ENCODE measurements at places on chromosomes 6 and 20.

DNA sequence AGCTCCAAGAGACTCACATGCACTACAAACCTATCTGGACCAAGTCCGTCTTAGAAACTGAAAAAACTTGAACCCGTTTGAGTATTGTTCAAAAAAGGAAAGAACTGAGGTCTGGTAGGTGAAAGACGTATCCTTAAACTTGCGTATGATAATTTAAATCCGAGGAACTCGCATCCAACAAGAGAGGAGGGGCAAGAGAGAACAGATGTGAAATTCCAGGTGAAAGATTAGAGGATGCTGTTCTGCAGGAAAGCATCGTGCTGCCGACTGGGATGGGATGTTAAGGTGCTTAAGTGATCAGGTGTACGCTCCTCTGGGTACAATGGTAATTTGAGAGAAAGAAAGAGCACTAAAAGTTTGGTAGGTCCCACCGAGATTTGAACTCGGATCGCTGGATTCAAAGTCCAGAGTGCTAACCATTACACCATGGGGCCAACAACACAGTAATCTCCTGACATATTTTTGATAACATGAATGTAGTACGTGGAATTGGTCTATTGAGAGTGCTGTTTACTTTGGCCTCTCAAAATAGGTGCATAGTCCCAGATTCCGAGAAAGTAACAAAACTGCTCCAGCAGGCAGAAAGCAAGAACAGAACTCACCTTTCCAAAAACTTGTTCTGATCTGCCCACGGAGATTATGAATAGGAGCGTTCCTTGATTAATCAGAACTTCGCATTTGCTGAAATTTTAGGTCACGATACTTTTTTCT, 53.5 kb upstream of the BTN3A2 start:
- no peak for DNase-seq

DNA sequence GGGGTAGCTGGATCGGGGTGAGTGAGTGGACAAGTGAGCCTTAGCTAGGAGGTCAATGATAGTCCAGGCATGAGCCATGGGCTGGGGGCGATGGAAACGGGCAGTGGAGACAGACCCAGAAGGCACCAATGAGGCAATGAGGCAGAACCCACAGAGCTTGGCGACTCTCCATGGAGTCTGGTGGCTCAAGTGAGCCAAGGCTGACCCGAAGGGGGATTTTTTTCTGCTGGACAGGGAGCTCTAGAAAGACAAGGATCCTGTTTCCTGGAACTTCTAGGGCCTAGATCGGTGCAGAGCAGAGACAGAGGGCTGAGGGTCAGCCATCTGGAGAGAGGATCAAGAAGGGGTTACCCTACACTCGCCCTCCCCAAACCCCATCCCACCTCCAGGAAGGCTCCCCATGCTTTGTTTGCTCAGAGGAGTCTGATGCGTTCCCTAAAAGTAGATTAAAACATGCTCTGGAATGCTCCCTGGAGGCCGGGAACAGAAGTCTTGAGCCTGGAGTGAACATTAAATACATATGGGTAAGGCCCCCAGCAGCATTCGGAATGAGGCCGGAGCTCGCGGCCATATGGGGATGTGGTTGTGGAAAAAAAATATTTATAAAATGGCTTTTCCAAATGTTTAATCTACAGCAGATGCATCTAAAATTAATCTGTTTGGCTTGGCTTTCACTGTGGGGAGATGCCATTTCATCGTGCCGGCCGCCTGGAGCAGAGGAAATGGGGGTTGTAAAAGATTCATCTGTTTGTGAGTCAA, 237.8 kb upstream of the PMEPA1 start:
- DNase-seq, result no peak

DNA sequence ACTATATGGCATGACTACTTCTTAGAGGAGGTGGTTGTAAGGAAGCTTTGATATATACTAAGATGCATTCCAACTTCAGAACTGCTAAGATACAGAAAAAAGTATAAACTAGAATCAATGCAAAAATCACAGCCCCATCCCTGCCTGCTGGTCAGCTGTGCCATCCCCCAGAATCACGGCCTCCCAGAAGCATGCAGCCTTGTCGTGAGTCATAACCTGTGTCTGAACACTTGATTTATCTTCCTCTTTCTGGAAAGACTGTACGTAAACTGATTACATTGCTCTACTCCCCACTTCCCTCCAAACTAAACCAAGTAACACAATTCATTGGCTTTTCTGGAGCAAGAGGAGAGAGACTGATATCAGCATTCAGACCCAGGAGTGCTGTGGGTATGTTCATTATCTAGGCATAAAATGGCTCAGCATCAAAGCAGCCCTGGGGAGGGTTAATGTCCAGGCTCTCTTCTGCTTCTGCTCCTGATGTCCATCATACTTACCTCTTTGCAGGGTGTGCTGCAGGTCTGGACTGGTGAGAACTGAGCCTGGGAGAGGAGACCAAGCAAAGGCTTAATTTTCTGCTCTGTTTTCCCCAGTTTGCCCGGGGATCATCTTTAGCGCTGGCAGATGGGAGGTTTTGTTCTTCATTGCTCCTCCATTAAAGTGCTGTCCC, 18.4 kb downstream of the SCP2D1 start:
- DNase-seq, result no peak

DNA sequence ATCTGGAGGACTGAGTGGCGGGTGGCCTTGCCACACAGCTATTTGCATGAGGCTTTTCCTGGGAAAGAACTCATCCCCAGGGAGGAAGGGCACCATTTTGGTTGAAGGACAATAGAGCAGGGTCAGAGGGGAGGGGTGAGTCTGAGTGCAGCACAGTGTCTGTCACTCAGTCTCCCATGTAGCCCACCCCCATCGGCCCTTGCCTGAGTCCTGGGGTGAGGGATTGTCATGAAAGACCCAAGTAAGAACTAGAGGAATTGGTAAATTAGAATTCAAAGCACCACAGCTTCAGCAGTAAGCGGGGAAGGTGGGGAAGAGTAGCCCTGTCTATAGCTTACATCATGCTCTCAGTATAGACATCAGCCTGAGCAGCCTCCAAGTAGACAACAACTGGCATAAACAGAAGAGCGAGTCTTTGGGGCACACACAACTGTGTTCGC, 90.4 kb upstream of the TMEM30A start:
- DNase-seq, result no peak

GRCh38 chr6:43541774-43542471, 25.0 kb downstream of the POLR1C start:
- DNase-seq, result no peak

DNA sequence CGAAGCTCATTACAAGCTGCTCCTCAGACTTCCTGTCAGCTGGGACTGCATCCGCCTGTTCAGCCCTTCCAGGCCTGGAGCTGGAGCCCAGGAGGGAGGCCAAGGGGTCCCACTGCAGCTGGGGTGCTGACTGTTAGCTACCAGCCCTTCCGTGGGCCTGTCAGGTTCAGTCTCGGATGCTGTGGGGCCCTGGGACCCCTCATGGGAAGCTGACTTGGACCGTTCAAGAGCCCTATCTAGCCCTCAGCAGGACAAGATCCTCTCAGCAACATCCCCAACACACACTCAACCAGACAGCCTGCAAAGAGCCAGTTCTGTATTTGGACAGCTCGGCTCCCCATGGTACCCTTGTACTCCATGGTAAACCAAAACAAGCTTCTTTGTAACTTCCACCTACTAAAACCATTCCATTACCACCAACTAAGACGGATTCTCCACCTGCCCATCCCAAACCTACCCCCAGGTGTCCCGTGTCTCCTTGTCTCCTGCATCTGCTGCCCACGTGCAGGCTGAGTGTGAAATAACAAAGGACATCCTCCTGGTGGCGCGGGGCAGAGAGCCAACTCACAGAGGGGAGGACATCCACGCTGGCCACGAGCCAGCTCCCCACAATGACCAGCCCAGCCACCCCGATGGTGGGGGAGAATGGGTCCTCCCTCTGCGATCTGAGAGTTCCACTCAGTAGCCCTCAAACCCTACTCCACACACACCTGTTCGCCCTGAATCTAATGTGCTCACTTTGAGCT, 111.2 kb downstream of the TAF4 start:
- DNase-seq, result no peak

DNA sequence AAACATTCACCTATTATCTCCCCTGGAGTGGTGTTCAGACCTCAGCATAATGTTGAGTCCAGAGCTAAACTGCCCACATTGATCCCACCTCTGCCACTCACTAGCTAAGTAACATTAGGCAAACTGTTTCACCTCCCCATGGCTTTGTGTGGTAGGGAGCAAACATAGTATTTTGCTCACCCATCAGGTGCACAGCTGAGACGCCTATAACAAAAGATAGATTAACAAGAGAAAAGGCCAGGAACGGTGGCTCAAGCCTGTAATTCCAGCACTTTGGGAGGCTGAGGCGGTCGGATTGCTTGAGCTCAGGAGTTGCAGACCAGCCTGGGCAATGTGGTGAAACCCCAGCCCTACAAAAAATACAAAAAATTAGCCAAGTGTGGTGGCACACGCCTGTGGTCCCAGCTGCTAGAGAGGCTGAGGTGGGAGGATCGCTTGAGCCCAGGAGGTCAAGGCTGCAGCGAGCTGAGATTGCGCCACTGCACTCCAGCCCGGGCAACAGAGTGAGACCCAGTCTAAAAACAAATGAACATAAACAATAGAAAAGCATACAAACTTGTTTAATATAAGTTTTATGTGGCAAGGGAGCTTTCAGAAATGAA, 91.6 kb downstream of the MAP3K7 start:
- no peak for DNase-seq

Data from stimulated activated CD8-positive, alpha-beta memory T cell treated with anti-CD3 and anti-CD28 coated beads, Interleukin-15, amount 100 ng/mL, for 4 hours (primary cell).